Stimulated activated CD4-positive, alpha-beta T cell treated with anti-CD3 and anti-CD28 coated beads, Interleukin-15, amount 100 ng/mL, for 48 hours (primary cell): ENCODE measurements at places on chromosomes 7 and 10.

DNA sequence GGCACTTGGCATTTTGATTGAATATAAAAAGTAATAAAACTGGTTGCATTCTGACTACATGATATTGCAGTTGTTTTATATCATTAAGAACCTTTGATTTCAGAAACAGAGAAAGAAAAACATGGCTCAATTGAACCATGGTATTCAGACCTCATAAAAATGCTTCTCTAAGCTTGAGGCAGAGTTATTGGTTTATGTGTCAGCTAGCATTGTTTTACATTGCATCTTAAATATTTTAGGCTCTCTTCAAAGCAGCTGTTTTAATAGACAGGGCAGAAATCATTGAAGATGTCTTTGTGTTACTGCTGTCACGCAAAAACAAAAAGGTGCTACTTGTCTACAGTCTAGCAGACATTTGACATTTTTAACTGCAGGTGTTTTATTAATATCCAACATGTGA lies 299.2 kb downstream of the EXOC4 start:
- DNase-seq: no peak

DNA sequence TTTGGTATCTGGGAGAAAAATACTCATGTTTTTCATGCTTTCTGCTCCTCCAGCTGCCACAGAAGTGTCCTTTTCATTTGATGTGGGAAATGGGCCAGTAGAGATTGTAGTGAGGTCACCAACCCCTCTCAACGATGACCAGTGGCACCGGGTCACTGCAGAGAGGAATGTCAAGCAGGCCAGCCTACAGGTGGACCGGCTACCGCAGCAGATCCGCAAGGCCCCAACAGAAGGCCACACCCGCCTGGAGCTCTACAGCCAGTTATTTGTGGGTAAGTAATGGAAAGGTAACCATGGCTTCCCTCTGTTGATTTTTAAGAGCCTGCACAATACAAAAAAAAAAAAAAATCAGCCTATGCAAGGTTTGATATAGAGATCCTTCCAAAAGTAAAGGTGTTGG lies 443.1 kb upstream of the C7orf33 start:
- no peak for DNase-seq

DNA sequence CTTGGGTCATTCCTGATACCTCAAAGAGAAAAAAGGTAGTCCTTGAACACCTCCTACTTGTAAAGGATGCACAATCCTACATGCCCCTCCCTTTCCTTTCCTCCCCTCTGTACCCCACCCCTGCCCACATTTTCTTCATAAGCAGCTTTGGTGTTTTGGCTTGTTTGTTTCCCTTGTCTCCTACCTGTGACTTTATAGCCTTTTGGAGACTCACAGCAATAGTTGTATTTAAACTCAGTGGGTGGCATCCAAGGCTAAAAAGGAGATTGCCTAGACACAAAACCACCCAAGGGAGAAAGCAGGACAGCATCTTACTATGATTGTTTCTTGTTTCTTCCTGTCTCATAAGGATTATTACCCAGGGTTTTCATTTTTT lies 63.4 kb downstream of the EGFR start:
- no peak for DNase-seq

DNA sequence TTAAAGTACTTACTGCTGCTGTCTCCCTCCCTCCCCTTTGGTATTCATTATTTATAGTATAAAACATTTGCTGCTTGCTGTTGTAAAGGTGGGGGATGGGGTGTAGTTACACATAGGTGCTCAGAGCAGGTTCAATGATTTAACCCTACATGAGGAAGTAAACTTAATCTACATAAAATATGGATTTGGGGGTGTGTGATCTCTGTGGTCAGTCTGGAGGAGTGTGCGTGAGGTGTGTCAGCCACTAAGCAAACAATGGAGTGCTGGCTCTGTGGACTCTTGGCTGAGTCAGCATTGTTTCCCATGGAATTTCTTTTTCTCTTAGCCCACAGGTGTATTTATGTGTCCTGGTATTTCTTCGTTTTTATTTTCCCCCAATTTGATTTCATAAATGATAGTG lies 133.9 kb downstream of the AUTS2 start:
- no peak for DNase-seq

- no peak for DNase-seq
Observed at GRCh38 chr7:108211382-108212201, 81.4 kb upstream of the LAMB4 start.

- no peak for DNase-seq
Observed at GRCh38 chr10:32988604-32989003, 30.6 kb upstream of the ITGB1 start.

DNA sequence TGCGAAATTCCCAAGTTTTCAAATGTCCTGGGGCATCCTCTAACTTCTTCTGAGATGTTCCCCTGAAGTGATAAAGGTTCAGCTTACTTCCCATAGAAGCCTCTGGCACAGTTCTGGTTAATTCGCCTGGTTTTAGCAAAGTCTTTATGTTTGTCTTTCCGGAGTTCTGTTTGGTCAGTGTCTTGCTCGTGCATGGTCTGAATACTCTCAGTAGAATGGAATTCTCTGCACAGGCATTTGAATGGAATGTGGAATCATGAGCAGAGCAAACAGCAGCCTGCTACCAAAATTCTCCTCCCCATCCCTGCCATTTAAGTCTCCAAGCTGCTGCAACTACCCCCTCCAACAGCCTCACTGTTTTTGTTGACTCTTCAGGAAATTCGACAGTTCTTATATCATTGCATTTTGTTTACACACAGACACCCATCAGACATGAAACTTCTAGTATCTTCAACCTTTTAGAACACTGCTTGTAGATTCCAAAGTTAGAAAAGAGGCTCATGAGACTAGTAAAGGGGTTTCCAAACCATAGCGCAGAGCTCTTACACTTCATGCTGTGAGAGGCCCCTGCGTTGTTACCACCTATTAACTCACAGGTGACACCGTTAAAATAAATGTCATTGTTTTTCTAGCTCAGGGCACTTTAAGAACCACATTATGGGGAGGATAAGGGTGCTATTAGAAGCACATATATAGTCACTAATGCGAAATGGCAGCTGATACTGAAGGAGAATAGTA lies 129.7 kb downstream of the PLCE1 start:
- DNase-seq: no peak

- no peak for DNase-seq
Observed at GRCh38 chr7:108875139-108875538, 305.5 kb downstream of the DNAJB9 start.

DNA sequence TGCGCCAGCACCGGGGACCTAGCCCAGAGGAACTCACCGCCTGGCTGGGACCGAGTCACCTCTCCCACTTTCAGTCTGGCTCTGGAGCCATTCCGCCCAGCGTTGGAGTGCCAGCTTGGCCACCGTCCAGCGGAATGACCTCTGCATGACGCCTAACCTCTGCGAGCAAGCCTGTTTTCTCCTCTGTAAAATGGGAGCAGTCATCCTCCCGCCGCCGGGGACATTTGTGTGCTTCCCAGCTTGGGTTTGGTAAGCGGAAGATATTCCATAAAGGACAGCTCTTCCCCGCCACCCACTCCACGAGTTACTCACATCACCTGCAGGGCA lies 1.3 kb upstream of the ZCCHC24 start:
- no peak for DNase-seq

DNA sequence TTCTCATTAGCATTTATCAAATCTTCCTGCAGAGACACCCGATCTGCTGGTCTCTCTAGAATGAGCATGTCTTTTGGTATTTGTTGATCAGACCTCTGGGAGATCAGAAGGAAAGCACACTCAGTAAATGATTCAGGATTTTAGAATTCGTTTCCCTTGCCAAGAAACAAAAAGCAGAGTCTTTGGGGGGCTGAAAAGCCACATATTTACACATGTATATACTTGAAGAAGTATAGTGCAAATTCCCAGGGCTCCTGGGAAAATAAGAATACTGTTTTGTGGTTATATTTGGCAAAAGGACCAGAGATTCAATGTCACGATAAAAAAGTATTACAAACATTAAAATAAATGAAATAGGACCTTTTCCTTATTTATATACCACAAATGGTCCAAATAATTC lies 100.2 kb downstream of the AGMO start:
- no peak for DNase-seq

DNA sequence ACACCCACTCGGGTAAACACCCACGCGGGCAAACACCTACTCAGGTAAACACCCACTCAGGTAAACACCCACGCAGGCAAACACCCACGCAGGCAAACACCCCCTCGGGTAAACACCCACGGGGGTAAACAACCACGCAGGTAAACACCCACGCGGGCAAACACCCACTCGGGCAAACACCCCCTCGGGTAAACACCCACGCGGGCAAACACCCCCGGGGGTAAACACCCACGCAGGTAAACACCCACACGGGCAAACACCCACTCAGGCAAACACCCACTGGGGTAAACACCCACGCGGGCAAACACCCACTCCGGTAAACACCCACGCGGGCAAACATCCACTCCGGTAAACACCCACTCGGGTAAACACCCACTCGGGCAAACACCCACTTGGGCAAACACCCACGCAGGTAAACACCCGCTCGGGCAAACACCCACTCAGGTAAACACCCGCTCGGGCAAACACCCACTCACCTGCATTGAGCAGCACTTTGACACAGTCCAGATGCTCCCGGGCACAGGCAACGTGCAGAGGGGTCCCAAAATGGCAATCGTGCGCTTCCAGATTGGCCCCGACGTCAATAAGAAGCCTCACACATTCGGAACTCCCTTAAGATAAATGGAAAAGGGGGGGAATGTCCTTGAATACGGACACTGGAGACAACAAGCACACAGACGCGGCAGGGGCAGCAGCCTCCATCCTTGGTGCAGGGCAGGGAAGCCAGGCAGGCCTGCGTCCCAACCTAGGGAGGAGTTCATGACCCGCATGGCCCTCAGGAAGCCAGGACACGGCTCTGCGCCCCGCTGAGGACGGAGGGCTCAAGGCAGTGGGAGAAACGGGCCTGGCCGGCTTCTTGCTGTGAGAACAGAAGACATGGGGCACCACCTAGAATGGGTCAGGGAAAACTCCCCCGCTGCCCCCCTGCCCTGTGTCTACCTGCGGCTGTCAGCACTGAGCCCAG lies 17.6 kb downstream of the ASB13 start:
- DNase-seq: no peak

GRCh38 chr7:155581107-155581830 lies 34.9 kb upstream of the CNPY1 start:
- DNase-seq: no peak

GRCh38 chr10:77244746-77245145 lies 392.9 kb downstream of the KCNMA1 start:
- no peak for DNase-seq

- no peak for DNase-seq
Observed at GRCh38 chr10:119693262-119693957, 32.4 kb upstream of the INPP5F start.

- no peak for DNase-seq
Observed at GRCh38 chr10:80259405-80259871, 30.0 kb downstream of the MAT1A start.

DNA sequence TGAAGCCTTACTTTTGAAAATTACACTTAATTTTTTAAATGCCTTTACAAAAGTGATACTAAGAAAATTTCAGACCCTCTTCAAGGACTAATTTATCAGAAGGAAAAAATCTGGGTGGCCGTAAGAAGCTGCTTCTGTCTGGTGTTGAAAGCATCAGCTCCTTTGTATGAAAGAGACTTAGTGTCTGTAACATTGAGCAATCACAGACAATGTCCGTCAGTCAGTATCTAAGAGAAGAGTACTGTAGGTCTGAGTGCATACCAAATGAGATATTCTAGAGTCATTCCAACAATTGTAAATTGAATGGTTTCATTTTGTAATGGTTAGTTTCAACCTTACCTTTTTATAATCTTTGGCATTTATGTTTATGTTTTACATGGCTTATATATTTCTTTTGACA lies 11.1 kb upstream of the MDFIC start:
- no peak for DNase-seq

- DNase-seq: no peak
Observed at GRCh38 chr7:83267141-83267631, 104.5 kb upstream of the PCLO start.

DNA sequence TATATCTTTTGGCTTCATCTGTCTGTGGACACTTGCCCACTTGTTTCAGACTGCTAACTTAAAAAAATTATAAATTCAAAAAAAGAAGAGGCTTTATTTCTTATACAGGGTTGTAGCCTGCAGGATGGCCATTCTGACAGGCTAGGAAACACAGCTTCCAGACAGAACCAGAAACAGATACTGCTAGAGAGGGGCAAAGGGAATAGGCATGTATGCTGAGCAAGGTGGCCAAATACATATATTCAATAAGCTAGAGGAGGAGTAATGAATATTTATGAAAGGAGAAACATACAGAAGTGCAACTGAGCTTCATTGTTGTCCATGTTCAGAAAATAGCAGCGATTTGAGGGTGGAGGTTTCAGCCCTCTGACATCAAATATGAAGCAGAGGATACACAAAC lies 22.0 kb upstream of the MAGI2 start:
- no peak for DNase-seq

- no peak for DNase-seq
Observed at GRCh38 chr7:116772423-116772863, 89.9 kb upstream of the CAPZA2 start.

DNA sequence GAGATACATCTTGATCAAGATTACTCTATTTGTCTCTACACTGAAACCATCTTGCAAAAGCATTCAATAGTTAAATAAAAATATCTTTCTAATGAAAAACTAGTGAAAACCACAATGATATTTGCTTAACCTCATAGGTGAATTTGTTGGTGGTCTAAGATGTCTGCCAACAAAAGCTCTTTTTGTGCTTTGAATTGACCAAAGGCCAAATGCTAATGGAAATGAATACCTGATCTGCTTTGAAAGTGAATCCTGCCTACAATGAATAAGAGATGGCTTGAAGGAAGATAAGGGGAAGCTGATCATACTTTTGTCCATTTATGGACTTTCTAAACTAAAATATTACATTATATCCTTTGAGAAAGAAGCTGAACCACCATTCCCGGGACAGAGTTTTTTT lies 228.9 kb upstream of the ETV1 start:
- no peak for DNase-seq

DNA sequence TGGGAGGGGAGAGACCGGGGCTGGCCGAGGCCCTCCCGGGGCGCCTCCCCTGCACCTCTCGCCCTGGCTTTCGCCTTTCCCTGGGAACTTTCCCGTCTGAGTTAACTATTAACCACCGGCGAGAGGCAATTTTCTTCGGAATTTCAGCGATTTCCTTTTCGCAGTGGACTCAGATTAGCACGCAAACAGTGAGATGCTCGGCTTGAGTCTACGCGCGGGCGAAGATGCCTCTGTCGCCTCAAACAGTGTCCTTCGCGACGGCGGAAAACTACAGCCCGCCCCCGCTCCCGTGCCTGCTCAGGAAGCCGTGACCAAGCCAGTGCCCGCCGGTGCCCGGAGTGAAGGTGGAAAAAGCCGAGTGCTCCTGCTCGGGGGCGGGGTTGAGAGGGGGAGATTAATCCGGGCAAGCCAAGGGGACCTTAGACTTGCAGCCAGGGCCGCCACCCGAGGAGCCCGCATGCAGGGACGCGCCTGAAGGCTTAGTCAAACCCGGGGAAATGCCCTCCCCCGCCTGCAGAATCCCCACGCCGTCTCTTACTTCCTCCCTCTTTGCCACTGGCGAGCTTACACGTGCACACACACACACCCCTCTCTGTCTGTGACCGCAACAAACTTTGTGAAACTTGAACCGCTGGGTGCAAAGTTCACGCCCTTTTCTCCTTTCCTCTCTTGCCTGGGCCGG lies 14.5 kb upstream of the PAX2 start:
- DNase-seq: no peak
